Fibroblast of the aortic adventitia (primary cell): ENCODE measurements at places on chromosomes 12 and 14. TPM values are rescaled to one million over a fixed set of nuclear protein-coding genes. Genes with fewer than 3 reads are reported as not detected.

Gene IL26
- not detected in 2 replicates for total RNA-seq

Gene DCN
- 1,482 and 2,298 TPM in 2 replicates for total RNA-seq

Gene E2F7
- total RNA-seq: 2.3 and 23.4 TPM in 2 replicates

Gene SRGAP1
- 11.9 and 25.8 TPM in 2 replicates for total RNA-seq

Gene JPH4
- total RNA-seq: not detected in 2 replicates

Gene MED6
- total RNA-seq: 19.7 and 39.6 TPM in 2 replicates

Gene RFX4
- total RNA-seq: not detected in 2 replicates

Gene RHEBL1
- total RNA-seq: 0.25 and 0.54 TPM in 2 replicates

Gene KLRK1
- total RNA-seq: not detected in 2 replicates

Gene XRCC3
- total RNA-seq: 8.7 and 18.1 TPM in 2 replicates

Gene ETNK1
- total RNA-seq: 37.6 and 51.1 TPM in 2 replicates

Gene TSPAN8
- 7.1 and 15.5 TPM in 2 replicates for total RNA-seq

Gene FMNL3
- total RNA-seq: 12.0 and 20.8 TPM in 2 replicates

Gene KRT85
- not detected in 2 replicates for total RNA-seq

Gene DEGS2
- 0.16 TPM in 1 of 2 replicates, not detected in the other for total RNA-seq

Gene HCAR1
- total RNA-seq: 1.5 and 2.2 TPM in 2 replicates

Gene PTPN6
- total RNA-seq: not detected in 2 replicates

Gene KRT74
- not detected in 2 replicates for total RNA-seq

Gene STAC3
- 0.90 and 3.8 TPM in 2 replicates for total RNA-seq

Gene DLGAP5
- 0.49 and 23.8 TPM in 2 replicates for total RNA-seq

Gene NR1H4
- not detected in 2 replicates for total RNA-seq

Gene CLEC2A
- not detected in 2 replicates for total RNA-seq

Gene UNC79
- total RNA-seq: 0.09 and 0.16 TPM in 2 replicates

Gene STYK1
- total RNA-seq: 0.27 TPM in 1 of 2 replicates, not detected in the other
